ENCODE measurements at places on chromosomes 6 and 20.

GRCh38 chr6:140388815-140389214, 1014.4 kb upstream of the CITED2 start:
- DNase-seq, result no peak

DNA sequence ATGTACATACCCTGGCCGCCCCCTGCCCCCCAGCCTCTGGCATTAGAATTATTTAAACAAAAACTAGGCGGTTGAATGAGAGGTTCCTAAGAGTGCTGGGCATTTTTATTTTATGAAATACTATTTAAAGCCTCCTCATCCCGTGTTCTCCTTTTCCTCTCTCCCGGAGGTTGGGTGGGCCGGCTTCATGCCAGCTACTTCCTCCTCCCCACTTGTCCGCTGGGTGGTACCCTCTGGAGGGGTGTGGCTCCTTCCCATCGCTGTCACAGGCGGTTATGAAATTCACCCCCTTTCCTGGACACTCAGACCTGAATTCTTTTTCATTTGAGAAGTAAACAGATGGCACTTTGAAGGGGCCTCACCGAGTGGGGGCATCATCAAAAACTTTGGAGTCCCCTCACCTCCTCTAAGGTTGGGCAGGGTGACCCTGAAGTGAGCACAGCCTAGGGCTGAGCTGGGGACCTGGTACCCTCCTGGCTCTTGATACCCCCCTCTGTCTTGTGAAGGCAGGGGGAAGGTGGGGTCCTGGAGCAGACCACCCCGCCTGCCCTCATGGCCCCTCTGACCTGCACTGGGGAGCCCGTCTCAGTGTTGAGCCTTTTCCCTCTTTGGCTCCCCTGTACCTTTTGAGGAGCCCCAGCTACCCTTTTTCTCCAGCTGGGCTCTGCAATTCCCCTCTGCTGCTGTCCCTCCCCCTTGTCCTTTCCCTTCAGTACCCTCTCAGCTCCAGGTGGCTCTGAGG, 7.6 kb downstream of the CDKN1A start:
- no peak for DNase-seq

DNA sequence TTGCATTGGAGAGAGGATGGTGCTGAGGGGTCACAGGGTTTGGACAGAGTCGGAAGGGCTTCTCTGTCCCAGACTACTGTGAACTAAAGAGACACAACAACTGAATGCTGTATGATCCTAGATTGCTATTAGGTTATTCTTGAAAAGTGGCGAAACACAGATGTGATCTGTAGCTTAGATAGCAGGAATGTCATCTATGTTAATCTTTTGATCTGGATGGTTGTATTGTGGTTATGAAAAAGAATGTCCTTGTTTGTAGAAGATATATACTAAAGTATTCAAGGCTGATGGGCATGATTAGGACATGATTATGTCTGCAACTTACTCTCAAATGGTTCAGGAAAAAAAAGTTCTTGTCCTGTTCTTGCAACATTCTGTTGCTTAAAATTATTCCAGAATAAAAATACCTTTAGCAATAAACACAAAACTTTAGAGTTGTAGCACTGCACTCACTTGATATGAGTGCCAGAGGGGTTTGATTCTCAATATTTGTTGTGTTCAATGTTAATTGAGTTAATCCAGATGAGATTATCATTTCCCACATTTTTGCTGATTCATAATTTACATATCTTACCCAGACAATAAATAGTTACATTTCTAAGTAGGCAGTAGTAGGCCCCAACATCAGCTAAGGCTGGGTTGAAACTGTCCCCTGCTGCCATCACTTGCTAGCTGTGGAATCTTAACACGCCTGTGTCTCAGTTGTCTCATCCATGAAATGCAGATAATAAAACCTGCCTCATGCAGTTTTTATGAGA, 645.2 kb downstream of the KIF16B start:
- DNase-seq, result no peak

GRCh38 chr20:42958367-42959069, 231.2 kb downstream of the PTPRT start:
- no peak for DNase-seq

GRCh38 chr6:131073577-131073976, 10.5 kb upstream of the EPB41L2 start:
- DNase-seq, result no peak

DNA sequence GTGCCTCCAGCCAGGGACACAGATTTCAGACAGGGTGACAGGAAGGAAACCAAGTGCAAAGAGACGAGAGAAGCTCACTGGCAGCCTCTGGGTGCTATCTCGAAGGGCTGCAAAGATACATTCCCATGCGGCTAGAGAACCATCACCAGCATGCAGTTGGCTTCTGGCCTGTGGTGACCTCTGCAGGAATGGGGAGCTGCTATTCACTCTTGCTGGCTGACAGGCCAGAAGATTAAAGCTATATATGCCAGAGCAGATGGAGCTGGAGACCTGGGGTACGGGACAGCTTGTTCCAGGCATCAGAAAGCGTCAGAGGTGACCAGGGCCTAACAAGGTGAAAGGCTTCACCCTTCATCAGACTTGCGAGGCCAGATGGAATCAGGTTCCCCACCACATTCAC, 20.0 kb downstream of the MAP1LC3A start:
- DNase-seq, result no peak

DNA sequence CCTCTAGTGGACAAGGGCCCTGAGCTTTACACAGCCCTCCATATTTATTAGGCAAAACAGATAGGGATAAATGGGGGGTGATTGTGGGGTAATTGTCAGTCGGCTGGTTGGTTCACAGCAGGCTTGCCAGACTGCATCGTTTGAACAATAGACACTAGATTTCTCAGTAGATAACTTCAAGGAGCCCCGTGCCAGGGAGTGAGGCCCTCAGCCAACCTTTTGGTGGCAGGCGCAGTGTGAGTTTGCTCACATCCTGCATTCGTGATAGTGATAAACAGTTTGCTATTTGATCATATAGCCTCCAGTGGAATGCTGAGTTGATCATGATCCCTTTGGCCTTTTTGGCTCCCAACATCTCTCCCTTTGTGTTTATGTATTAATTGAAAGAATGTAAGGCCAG, 3.6 kb upstream of the ABHD12 start:
- no peak for DNase-seq

GRCh38 chr20:31819083-31819784, at the start of gene MYLK2:
TSS of gene MYLK2 (plus strand) at chr20:31819356. CDS start at chr20:31819581, 225 bp downstream.
- DNase-seq, result no peak

- no peak for DNase-seq
Measured at GRCh38 chr6:85127168-85127498, 322.8 kb upstream of the NT5E start.

DNA sequence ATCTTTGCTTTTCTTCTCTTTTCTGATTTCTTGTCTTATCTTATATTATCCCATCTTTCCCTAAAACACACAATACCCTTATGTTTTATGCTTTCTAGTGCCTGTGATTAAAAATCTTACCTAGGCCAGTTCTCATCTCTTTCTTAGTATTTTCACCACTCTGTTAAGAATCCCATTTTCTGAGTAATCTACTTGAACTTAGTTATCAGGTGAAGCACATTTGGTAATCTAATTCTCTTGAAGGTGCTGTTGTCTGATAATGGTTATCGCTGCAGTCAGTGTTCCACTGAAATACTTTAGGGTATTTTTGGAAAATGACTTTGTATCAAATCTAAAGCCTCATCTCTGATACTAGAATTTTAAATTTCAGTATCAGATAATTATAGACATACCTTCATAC, 192.5 kb upstream of the MAN1A1 start:
- DNase-seq, result no peak

GRCh38 chr6:125587666-125588632, 161.5 kb upstream of the HEY2 start:
- no peak for DNase-seq

DNA sequence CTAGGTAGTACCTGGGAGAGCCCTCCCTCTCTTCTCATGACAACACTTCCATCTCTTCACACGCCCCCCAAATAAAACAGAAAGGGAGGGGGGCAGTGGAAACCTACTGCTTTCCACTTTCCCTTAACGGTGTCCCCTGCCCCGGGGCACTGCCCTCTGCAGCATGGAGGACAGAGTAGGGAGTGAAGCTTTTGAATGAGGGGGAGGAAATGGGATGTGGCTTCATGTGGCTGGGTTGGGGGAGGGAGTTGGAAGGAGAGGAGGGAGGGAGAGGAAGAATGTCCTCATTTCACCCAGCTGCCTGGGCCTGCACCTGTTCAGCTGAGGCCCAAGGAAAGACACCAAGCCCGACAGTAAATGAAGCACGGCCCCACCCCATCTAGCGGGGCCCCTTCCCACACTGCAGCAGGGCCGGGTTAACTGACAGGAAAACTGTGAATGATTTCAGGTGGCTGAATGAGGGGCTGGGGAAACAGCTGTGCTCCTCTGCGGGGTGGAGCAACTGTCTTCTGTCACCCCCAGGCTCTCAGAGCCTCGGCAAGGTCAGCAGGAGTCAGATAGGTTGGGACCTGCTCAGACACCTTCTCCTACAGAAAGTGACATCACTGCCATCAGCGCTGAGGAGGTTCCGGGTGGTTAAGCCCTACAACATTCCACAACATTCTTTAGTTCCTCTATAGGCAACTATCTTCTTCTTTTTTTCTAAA, 40.0 kb upstream of the TAF8 start:
- no peak for DNase-seq

- DNase-seq, result no peak
Measured at GRCh38 chr6:122059918-122060317, 339.5 kb upstream of the HSF2 start.

DNA sequence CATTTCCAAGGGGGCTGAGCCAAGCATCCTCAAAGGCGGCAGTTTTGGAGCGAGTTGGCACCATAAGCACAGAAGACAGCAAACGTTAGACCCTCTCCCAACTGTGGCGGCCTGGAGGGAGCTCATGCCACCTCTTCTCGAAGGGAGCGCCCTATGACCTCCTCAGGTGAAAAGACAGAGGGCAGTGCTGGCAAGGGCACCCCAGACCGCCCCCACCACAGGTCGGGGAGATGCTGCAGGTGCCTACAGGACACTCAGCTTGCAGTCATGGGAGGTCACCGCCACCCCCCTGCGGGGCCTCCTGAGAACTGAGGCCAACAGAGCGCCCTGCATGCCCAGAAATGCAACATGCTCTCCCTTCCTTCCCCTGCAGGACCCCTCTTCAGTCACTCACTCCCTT, 45.1 kb upstream of the BHLHE23 start:
- no peak for DNase-seq

GRCh38 chr6:42817907-42818306, 36.1 kb downstream of the BICRAL start:
- DNase-seq, result no peak

GRCh38 chr20:62876501-62876901, 14.9 kb upstream of the TCFL5 start:
- DNase-seq, result no peak

DNA sequence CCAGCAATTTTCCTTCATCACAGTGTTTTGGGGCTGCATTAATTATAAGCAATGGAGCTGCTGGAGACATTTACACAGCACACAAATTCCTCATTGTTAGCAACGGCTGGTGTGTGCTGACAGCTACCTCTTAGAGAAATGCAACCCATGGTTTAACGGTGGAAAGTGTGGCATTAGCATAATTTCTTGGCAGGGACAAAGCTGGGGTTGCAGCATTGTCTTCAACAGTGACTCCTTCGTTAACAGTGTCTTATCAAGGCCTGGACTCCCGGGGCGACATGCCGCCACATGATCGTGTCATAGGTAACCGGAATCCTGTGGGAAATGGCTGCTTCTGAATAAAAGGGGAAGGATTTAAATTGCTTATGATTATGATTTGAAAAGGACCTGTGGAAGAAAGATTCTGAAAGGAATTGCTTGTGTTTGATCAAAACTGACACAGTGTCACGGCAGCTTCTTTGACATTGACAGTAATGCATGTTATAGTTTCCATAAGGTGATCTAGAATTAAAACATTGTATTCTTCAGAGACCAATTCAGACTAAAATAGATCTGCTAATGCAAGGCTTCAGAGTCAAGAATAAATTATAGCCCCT, 128.0 kb downstream of the UST start:
- DNase-seq, result no peak

- DNase-seq, result no peak
Measured at GRCh38 chr6:122710908-122711635, 68.4 kb upstream of the FABP7 start.

- no peak for DNase-seq
Measured at GRCh38 chr6:138331444-138331843, 46.3 kb upstream of the SMIM28 start.

DNA sequence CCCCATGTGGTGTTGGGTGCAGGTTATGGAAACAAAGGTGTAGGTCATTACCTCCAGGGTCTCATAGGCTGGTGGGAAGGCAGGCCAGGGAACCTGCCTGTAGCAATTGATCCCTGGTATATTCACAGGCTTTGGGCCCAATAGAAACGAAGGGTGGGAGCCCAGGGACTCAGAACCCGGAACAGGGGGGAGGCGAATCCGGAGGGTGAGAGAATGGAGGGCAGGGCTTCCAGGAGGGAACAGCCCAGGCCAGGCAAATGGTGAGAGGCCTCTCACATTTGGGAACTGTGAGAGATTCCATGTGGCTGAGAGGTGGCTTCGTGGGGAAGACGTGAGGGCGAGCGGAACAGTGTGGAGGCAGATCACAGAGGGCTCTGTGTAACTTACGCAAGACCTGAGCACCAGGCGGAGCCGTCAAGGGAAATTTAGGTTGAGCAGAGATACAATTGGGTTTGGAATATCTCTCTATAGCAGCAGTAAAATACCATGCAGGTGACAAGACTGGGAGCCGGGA, 267.1 kb downstream of the ERMARD start:
- DNase-seq, result no peak

GRCh38 chr6:142648526-142648925, 296.4 kb downstream of the HIVEP2 start:
- no peak for DNase-seq

GRCh38 chr20:17281478-17281877, 54.6 kb downstream of the PCSK2 start:
- no peak for DNase-seq

GRCh38 chr20:7859356-7859802, 80.9 kb downstream of the HAO1 start:
- DNase-seq, result no peak

DNA sequence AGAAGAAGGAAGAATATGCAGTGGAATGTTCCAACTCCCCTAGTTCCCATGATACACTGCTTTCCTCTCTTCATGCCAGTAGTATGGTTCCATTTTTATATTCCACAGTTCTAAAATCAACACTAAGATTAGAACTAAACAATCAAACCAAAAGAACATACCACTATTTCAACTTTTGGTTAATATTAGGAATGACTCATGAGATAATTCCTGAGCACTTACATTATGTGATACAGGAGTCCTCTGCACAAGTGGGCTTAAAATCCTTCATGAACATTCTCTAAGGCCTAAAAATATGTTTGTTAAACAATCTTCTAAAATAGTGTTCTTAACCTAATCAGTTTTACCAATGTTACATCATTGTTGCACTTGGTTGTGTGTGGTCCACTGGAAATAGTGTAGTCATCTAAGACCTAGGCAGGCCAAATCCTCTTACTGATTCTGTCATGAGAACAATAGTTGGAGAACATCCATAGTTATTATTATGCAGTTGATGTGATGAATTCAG, 30.3 kb upstream of the RCAN2 start:
- no peak for DNase-seq

GRCh38 chr6:111835807-111836206, 37.4 kb downstream of the FYN start:
- no peak for DNase-seq

DNA sequence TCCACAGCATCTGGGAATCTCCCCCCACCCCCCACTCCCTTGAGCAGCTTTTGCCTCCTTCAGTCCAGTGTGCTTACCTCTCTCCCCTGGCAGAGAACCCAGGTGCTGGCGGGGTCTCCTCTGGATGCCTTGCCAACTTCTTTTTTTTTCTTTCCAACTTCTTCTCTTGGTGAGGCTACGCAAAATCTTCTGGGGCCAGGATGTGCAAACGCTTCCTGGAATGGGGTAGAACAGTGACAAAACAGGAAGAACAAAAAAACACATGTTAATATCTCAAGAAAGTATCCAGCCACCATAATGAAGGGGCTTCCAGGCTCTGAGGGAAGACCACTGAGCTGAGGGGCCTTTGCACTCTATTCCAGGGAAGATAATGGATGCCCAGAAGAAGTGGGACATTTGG, 53.9 kb upstream of the DDR1 start:
- DNase-seq, result no peak
